ENCODE measurements at places on chromosomes 4 and X.
A peak's percentile ranks its signal among the peaks of the same experiment; 100 is the strongest.

DNA sequence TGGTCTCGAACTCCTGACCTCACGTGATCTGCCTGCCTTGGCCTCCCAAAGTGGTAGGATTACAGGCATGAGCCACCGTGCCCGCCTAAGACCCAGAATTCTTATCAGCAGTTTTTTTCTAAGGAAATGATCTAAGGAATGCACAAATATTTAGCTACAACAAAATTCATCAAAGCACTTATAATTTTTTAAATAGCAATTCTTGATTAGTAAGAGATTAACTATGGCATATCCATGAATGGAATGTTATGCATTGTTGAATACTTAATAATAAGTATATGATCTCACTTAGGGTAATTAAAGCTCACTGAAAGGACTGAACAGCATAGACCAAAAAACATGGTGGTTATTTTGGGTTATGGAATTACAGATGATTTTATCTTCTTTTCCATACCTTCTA is 18.4 kb downstream of the CENPU start:
- no peak for DNase-seq

- no peak for DNase-seq
These were observed 84.9 kb downstream of the GAB1 start for GRCh38 chr4:143421609-143422008.

DNA sequence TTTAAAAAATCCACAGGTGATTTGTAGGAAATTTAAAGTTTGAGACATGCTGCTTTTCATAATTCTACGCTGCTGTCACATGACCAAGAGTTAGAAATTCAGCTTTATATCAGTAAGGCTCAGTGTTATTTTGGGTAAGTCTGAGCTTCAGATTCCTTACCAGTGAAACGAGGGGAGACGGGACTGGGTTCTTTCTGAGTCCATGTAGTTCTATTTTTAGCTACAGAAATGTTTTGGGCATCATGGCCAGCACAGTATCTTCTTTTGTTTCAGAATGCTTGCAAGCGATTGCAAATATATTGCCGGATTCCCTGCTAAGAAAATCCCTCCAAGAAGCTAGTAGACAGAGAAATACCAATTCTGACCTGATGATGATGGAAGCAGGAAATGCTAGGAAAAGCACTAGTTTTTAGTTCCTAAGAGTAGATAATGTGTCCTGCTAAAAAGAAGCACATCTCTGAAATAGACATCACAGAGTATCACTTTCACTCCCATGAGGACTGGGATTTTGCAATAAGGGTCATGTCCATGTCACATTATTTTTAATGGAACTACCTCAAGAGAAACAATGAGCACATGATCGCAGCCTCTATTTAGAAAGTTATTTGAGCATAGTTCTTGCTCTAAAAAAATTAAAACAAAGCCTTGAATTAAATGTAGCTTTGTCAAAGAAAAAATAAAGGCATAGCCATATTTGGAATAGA is 10.9 kb downstream of the ATP1B4 start:
- DNase-seq = no peak

DNA sequence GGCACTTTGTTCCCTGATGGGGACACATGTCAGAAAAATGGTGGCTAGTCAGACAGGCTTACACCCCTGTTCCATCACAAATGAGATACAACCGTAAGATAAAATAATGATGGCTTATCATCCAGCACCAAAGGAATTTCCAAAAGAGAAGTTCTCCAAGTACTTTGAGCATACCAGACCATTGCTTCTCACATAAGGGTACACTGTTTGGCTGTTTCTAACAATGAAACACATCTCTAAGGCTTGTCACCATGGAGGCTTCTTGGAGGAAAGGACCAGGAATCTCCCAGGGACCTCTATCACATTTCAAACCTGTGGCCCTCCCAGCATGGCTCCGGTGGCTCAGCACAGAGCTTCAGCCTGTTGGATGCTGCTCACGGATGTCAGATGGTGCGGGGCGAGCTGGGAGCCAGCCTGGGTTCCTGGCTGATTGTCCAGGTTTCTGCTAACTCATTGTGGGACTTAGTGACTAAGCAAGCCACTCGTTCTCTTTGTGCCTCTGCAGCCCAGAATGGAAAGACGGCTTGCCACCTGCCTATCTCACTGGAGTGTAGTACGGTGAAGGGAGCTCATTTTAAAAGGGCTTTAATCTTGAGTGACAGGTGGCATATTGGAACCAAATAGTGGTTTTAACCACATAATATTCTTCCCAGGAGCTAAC is 54.5 kb downstream of the FHDC1 start:
- no peak for DNase-seq

- DNase-seq = no peak
These were observed 251.6 kb downstream of the QDPR start for GRCh38 chr4:17260166-17260907.

GRCh38 chrX:134623293-134624045 is 34.8 kb downstream of the PLAC1 start:
- no peak for DNase-seq

DNA sequence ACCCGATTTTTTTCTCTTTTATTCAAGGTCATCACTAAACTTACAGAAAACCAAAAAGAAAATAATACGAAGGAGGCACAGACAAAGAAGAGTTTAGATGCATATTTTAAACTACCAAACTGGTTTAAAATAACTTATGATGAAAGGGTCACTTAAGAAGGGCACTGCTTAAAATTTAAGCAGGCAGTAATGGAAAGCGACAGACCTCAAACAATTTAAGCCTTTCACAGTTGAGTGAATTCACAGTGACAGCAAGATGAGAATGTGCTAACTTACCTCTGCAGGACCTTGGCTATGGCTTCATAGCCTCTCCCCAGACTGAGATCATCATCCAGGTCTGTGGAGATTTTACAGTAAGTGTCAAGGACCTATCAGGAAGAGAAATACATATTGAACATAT is 112.1 kb downstream of the TTC29 start:
- no peak for DNase-seq

- peak; percentile 2 for DNase-seq
These were observed 39.0 kb downstream of the F11 start for GRCh38 chr4:186304866-186305505.

DNA sequence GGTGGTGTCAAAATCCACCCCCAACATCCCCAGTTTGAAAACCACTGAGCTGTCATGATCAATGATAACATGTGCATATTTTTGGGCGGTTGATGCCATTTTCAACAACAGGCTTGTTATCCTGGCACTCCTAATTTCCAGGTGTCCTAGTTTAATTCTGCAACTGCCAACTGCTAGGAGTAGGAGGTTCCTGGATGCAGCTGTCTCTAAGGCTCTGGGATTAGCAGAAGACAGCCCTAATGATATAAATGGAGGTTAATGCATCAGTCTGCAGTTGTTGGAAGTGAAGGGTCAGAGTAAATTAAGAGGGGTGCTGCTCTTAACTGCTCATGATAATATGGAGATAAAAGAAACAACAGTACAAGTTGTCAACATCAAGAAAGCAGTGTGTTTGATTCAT is 23.8 kb downstream of the ARFIP1 start:
- no peak for DNase-seq

DNA sequence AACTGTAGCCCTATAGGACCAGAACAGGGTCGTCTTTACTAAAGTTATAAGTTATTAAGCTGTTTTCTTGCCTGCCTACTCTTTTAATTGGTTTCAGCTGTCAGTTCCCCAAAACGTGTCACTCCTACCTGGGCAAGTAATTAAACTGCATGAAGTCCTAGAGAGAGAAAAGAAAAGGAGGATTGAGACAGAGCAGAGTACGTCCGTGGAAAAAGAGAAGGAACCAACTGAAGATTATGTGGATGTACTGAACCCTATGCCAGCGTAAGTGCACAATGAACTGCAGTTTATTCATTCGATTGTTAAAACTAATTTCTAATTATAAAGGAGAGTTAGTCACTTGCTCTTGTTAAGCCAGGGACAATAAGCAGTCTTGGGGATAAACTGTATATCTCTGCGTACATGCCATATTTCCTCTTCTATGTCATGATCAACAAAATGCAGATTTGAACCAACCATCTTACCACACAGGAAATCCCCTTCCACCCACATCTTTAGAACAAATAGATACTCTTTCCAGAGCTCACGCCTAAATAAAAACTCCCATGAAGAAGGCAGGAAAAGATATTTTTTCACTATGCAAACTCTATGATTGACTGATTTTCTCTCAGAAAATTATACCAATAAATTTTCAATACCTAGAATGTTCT is 22.8 kb downstream of the STAP1 start:
- no peak for DNase-seq

DNA sequence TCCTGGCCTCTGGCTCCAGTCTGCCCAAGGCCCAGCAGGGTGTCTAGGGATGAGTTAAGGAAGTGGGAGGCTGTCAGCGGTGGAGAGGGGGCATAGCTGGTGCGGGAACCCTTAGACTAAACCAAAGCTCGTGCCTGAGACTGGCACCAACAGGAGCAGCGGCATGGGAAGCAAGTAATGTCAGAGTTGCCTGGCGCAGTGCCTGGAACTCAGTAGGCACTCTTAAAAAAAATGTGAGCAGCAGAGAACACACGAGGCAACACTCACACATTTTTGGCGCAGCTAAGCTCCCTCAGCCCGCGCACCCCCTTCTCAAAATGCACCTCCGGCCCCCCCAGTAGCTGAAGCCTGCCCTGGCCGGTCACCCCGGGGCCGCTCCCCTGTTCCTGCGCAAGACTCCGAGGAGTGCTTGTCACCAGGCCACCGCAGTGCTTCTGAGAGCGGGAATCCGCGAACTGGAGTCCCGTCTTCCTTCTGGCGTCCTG is 583 bp downstream of the GABRE start:
- DNase-seq = peak; percentile 29

DNA sequence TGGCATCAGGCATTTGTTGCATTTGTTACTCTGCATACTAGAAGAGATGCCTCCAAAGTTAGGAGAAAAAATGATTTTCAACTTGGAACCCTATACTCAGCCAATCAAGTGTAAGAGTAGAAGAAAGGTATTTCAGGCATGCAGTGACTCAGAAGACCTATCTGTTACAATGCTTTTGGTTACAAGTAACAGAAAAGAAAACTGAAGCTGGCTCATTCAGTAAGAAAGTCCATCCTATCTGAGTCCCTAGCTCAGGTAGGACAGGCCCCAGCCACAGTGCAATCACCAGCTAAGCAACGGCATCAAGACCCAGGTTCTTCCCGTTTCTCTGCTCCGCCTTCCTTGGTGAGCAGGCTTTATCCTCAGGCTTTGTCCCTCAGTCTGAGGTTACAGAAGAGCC is 23.3 kb downstream of the MECP2 start:
- DNase-seq = peak; percentile 43

- peak; percentile 4 for DNase-seq
These were observed 12.2 kb upstream of the MCF2 start for GRCh38 chrX:139720136-139720535.

- DNase-seq = peak; percentile 68
These were observed at the start of gene PRSS48 for GRCh38 chr4:151276787-151277562. Gene PRSS48, plus strand, starts transcription at chr4:151277161. Its CDS starts 12 bp downstream, at chr4:151277173.

GRCh38 chrX:55816023-55816422 is 98.5 kb downstream of the RRAGB start:
- no peak for DNase-seq

- peak; percentile 99 for DNase-seq
These were observed 487 bp downstream of the TBCK start for GRCh38 chr4:106315476-106315967.

DNA sequence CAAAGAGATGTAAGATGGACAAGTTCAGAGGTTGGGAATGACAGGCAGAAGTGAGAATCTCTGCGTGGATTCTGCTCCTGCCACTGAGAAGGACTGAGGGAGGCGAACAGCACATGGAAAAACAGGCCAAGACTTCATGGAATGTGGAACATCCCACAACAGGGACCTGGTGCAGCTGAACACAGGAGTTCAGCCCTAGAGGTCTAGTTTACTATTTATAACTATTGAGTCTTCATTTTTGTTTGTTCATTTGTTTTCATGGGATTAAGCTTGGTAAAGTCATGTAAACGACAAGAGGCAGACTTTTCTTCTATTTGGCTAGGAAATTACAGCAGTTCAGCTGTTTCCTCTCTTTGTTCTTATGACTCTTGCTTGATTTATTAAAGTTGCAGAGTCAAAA is 234.5 kb downstream of the MAML3 start:
- no peak for DNase-seq

GRCh38 chr4:170589597-170590191 is 499.9 kb upstream of the AADAT start:
- peak; percentile 79 for DNase-seq

DNA sequence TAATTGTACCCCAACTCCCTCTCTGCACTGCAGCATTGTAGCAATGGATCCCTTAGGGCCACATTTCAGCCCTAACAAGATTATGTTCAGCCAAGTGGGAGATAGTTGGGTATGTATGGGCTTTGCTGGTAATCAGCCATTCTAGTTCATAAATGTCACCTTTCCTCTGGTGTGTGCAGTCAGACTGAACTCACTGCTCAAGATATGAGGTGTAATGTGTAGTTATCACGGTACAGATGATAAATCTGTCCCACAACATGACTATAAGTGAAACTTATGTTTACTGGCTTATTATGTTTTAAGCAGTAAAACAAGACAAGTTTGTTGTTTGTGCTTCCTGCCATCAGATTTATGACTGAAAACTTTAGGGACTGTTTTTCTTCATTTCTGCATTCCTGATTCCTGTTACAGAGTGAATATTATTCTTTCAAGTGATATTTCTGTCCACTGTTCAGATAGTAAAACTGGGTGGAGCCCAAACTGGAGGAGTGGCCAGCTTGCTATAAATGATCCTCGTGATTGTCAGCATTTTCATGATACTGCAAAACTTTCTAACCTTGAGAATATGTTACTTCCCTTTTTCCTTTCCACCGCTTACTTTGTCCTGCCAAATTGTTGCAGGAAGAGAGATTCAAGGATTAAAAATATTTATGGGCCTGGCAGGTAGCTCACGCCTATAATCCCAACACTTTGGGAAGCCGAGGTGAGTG is 44.9 kb downstream of the ANAPC4 start:
- DNase-seq = no peak

- no peak for DNase-seq
These were observed 10.9 kb downstream of the PPP2R2C start for GRCh38 chr4:6461301-6462165.

GRCh38 chr4:161813889-161814288 is 349.9 kb downstream of the FSTL5 start:
- no peak for DNase-seq

DNA sequence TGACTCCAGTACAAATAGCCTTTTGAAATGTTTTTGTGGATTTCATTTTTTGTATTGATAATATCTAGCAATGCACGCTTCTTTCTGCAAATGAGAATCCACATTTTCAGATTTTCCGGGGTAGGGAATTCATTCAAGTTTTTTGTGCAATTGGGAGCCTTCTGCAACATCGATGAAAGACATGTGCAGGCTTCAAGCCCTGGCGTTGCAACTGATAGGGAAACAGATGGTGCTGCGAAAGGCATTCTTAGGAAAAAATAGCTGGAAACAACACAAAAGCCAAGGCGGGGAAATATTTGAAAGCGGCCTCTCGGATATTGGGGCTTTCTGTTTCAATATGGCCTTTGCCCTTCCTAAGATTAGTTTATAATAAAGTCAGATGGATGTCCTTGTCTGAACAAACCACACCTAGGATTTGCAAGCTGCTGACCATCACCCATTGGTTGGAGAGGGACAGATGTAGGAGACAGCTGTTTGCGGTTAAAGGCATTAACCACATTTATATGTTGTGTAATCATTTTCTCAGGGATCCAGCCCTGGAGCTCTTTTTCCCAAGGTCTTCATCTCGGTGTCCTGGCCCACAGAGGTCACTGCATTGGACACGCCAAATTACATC is 136.5 kb downstream of the PRKX start:
- DNase-seq = no peak

Data from epithelial cell of esophagus (primary cell).